ENCODE measurements at places on chromosomes 1 and 21.

DNA sequence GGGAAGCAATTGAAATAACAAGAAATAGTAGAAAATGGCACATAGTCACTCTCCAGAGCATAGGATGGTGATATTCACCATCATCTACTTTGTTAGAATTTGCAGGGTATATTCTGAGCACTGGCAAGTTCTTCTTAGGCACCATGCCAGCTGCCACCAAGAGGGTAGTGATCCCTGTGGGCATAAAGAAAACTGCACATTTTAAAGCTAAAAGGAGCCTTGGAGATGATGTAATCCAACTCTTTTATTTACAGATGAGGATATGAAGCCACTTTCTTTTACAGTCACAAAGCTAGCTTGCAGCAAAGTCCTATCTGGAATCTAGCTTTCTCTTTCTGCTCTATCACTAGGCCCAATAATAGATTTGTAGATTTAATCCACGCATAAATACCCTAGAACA, 69.0 kb downstream of the PTGER3 start:
- DNase-seq = no peak

- no peak for DNase-seq
Measured at GRCh38 chr1:208951908-208952307, 631.6 kb upstream of the CAMK1G start.

DNA sequence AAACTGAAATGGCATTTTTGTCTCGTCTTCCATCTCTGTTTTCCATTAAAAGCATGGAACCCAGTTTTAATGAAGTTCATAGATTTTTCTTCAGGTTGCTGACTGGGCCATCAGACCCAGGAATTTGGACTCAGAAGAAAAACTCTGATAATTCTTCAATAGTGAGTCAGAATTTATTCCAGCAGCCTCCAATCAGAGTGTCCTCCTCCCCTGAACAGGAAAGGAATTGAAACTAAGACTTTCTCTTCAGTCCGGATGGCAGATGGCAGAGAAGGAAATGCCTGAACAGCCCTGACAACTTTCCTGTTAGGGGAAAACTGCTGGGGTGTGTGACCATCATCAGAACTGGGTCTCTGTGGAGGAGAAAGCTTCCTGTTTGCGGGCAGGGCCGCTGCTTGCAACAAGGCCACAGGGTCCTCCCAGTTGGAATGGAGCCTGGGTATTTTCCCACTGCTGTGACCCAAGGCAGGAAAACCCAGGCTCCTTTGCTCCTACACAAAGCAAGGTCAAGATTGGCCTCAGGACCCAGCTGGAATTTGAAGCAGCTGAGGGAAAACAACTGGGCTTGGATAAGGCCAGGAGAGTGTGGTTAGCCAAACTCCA, 20.7 kb downstream of the CD34 start:
- DNase-seq = no peak

- DNase-seq = no peak
Measured at GRCh38 chr1:50300297-50300696, 122.9 kb downstream of the DMRTA2 start.

DNA sequence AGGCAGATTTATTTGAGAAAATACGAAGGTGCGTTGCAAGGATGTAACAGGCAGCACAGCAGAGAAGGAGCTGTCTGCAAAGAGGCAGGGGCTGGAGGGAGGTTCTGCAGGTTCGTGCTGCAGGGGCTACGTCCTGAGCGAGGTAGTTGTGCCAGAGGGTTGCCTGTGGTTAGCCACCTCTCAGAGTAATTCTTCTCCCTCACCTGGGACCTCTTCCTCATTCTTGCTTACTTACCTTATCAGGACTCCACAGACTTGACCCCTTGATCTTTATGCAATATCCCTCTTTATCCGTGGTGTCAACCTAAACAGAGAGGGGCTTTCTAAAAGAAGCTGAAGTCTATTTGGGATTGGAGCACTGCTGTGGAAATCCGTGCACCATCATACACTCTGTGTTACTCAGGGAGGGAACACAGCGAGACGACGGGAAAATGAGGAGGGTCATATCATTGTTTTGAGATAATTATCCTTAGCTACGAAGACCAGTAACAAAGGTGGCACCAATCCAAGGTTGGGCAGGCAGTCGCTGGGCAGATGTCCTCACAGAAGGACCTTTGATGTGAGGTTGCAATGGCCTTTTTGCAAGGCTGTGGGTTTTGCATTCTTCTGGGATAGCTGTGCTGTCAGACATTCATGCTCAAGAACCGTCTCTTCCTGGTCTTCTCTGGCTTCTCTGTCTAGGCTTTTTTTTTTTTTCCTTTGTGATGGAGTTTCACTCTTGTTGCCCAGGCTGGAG, 82.8 kb downstream of the WDR4 start:
- no peak for DNase-seq

- DNase-seq = no peak
Measured at GRCh38 chr1:98172578-98172977, 251.7 kb upstream of the DPYD start.

DNA sequence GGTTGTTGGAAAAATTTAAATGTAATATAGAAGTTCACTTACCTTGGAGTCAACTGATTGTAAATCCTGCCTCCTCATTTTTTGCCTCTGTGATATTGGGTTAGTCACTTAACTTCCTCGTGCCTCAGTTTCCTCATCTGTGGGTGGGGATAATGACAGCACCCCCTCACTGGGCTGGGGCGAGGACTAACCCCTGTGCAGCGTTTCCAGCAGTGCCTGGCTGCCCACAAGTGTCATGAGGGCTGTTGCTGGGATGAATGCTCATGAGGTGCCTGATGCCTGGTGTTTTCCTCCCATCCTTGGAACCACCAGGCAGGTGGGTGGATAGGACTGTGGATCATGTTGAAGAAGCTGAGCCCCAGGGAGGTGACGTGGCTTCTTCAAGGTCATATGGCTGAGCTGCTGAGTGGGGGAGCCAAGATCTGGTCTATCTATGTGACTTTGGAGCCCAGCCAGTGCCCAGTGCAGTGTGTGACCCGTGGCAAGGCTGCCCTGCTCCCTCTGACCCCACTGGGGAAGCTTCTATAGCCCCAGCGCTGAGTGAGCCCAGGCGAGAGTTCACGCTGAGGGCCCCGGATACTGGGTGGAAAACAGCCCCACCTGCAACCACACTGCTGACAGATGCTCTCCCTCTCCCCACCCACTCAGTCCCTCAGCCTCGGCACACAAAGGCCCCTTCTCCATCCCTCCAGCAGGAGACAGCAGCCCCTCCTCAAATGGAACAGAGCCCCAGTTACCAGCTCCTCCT, 446.0 kb downstream of the PTPRU start:
- DNase-seq = no peak

- DNase-seq = no peak
Measured at GRCh38 chr1:209815931-209816341, 10.0 kb upstream of the IRF6 start.

DNA sequence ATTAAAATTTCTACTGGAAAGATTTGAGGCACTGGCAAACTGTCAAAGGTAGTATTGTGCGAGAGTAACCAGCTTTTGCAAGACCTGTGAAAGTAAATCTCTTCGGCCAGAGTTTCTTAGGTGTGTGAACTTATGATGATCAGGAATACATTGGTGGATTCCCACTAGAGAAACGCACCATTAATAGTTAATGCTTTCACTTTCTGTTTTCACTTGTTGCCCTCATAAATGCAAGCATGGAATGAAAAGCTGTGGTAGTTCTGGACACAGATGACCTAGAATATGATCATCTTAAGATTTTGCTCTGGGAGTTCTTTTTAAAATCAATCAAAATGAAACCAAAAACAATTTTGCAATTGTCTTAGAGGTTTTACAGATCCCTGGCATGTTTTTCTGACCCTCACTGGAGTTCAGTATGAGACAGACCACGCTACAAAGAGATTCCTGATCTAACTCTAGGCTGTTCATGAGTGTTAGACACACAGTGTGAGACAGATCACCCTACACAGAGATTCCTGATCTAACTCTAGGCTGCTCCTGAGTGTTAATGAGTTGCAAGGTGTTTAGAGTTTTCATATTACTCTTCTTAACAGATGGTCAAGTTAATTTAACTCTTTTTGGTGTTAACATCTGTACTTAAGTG, 98.8 kb downstream of the SDCCAG8 start:
- DNase-seq = no peak

DNA sequence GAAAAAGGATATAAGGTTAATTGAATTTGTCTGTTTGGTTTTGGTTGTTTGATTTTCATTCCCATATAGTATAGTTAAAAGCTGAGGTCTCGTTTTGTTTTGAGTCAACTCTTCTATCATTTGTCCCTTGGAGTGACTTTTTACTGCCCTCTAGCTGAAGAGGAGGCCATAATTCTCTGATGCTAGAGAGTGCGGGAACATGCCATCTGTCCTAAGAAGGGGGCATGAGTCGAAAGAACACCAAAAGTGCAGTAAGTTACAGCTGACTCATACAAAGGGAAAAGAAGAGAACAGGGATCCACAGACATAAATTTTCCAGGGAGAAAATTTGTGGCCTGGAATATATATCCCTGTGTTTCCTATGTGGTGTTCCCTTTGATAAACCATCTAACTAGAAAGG, 4.1 kb downstream of the KRTAP21-3 start:
- DNase-seq = no peak

GRCh38 chr21:42653231-42654061, at the start of gene PDE9A:
TSS of gene PDE9A (plus strand) at chr21:42653621. CDS start at chr21:42653815, 194 bp downstream.
- no peak for DNase-seq

DNA sequence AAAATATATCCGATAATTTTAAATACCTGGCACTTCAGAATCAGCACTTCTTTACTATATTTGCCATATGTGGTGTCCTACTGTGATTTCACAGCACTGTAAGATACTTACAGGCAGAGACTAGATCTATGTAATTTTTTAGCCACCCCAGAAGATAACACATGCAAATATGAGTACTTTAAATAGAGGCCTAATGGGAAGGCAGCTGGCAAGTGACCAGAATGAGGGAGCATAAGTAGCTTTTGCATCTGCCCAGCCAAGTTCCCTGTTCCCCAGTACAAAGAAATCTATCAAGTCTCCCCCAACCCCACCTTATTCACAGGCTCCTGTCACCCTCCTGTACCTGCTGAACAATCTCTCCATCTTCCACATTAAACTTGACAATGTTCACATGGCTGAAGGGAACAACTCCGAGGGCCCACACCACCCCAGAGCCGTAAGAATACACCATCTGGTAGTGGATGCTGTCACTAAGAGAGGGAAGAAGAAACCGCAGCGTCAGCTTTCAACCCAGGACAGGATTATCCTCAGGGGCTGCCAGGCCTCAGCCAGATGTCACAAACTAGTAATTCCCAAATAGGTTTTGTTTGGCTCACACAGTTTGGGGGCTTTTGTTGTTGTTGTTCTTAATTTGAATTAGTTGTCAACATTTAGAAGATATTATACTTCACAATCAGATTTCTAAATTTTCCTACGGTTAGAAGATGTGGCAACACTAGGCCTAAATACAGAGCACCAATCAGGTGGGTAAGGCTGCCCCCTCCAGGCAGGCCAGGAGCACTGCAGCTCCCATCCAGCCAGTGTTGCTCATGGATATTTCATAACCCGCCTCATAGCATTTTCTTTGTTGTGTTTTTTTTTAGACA, 10.4 kb downstream of the EMC1 start:
- peak; percentile 68 for DNase-seq

DNA sequence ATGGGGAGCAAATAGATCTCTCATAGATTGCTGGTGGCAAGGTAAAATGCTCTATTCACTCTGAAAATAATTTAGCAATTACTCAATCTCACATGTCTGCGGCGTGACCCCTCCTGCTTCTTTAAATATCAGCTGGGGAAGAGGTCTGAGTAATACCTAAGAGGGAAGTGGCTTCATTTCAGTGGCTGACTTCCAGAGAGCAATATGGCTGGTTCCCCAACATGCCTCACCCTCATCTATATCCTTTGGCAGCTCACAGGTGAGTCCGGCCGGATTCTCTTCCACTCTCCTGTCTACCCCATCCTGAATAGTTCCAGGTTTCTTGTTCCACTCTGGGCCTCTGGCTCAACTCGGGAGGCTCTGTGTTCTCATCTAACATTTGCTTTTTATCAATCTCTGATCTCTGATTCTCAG, at the start of gene SLAMF7:
TSS of gene SLAMF7 (plus strand) at position 150 of the 414 bp plus-strand sequence. CDS start at position 205, 55 bp downstream.
- DNase-seq = peak; percentile 56

DNA sequence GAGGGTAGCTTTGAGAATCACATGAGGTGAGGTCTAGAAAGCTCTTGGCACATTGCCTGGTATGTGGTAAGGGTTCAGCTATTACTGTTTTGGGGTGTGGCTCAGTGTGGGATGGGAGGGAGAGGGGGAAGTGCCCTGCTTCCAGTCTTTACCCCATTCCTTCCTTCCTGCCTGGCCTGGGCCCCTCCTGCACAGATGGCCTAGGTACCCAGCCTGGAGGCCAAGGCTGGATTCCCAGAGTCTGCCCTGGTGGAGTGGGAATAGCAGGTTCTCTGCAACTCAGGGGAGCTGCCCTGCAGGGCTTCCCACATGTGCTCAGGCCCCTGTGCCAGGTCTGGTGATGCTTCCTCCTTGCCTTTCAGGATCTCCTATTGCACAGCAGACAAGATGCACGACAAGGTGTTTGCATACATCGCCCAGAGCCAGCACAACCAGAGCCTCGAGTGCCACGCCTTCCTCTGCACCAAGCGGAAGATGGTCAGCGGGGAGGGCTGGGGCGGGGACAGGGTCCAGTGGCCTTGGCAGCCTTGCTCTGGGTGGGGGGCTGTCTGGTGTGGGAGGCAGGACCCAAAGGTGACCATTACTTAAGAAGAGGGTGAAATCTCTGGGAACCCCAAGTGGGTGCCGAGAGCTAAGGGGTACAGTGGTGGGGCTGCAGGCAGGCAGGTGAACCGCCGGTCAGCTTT, 13.5 kb downstream of the LDLRAP1 start:
- peak; percentile 68 for DNase-seq

- DNase-seq = no peak
Measured at GRCh38 chr1:36883315-36883949, 150.9 kb downstream of the GRIK3 start.

GRCh38 chr1:226637147-226637935, 88.8 kb downstream of the STUM start:
- DNase-seq = no peak

DNA sequence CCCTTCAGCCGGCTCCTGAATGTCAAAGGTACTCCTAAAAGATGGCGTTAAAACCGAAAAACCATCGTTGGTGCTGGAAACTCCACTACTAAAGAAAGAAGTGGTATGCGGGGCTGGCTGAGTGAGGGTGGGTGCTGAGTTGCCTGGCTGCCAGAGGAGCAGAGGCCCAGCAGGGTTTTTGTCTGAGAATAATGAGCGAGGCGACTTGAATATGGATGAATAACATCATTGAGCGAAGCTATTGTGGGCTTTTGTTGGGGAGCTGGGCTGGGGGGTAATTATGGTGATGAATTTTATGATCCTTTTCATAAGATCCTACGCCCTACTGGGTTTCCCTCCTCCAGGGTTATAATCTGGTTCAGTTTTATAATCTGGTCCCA, 2.0 kb downstream of the PDPN start:
- no peak for DNase-seq

DNA sequence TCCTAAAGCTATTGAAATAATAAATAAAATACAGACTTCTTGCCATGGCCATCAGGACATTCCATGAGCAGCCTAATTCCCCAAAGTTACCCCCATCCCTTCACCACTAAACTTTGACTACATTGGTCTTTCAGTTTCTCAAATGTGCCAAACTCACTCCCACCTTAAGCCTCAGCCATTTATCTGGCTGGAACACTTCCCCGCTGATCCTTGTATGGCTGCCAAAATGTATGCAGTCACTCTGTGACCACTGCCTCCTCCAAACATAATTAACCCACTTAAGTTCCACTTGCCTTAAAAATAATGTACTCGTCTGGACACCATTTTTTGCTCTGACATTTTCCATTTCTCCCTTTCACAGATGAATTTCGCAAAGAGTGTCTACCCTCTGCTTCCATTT, 407.4 kb downstream of the NTNG1 start:
- no peak for DNase-seq

GRCh38 chr1:67367370-67368045, 59.8 kb downstream of the IL12RB2 start:
- no peak for DNase-seq
